ENCODE measurements at places on chromosomes 4 and X.

DNA sequence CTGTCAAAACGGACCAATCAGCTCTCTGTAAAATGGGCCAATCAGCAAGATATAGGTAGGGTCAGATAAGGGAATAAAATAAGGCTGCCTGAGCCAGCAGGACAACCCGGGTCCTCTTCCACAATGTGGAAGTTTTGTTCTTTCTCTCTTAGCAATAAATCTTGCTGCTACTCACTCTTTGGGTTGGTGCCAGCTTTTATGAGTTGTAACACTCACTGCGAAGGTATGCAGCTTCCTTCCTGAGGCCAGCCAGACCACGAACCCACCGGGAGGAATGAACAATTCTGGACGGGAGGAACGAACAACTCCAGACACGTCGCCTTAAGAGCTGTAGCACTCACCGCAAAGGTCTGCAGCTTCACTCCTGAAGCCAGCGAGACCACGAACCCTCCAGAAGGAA is 287.8 kb downstream of the RAPGEF2 start:
- no peak for DNase-seq

GRCh38 chr4:1646690-1647089 is 37.4 kb downstream of the FAM53A start:
- no peak for DNase-seq

DNA sequence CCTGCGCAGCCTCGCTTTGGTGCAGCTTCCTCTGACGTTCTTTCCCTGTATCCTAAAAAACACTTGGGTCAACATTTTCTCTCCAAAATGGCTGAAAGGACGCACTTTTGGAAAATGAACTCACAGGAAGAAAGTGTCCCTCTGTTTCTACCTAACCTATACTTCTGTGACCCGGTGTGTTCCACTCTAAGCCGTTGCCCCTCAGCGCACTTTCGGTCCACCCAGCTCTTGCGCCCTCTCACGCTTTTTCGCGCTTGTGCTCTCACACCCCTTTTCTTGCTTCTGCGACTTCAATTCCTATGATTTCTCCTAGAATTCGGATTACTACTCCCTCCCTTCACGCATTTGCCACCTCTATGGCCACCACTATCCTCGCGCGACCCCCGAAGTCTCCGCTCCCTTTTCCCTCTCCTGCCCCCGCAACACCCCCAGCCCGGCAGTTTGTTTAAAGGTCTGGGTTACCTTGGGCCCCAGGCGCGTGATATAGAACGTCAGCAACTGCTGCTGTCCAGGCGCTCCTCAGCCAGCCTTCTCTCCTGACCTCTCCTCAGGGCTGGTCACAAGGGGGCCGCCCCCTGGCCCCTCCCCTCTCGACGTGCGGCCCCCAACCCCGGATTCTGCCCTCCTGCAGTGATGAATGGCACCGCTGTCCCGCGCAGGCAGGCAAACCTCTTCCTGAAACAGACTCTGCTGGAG is at the start of gene USP51:
Gene USP51 (minus strand): TSS at position 535 of the 696 bp plus-strand sequence. CDS start 909 bp downstream, outside the sequence.
- no peak for DNase-seq

DNA sequence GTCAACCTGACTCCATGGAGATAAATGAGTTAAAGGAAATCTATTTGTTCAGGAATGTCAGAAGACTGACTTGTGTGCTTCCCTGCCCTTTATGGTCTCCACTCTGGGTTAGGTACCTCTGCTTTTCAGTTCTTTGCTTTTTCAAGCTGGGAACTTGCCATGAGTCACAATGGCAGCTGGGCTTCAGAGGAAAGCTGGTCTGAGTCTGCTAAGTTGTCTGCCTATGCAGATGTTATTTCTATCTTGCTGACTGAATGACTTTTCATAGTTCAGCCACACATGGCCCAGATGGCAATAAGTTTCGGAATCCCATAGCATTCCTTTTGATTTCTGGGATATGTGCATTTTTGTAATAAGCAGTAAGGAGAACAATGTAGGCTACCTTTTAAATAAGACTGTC is 337.9 kb upstream of the FGF13 start:
- DNase-seq: no peak

- DNase-seq: no peak
These were observed 67.0 kb downstream of the DDX53 start for GRCh38 chrX:23066588-23067281.

- no peak for DNase-seq
These were observed 42.7 kb downstream of the LHFPL1 start for GRCh38 chrX:112636951-112637581.

- no peak for DNase-seq
These were observed 407.1 kb upstream of the FRG1 start for GRCh38 chr4:189533603-189534002.

DNA sequence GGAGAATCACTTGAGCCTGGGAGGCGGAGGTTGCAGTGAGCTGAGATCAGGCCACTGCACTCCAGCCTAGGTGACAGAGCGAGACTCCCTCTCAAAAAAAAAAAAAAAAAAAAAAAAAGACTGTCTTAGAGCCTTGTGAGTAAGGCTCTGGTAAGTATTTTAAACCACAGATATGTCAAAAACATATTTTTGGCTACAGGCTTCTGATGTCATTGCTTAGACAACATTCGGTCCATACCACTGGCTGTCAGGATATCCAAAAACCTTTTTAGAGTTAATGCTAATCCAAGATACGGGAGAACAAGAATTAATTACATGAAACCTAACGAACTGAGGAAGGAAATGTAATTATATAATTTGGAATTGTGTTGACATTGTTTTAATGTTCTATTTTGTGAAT is 999.5 kb upstream of the PABPC4L start:
- DNase-seq: no peak

DNA sequence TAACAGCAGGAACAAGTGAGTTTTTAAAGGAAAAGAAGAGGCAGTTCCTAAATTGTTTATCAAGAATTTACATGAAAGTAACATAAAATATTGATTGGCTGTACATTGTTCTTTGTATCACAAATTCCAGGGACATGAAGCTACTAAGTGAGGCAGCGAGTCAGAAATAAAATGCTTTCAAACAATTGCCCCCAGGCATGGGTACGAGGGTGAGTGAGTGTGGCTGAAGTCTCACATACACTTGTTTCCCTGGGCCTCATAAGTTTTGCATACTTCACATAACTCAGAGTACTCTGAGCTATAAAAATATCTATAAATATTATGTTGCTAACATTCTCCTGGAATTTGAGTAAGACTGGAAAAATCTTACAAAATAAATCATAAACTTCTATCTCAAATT is 511.6 kb upstream of the PRKX start:
- DNase-seq: no peak

GRCh38 chr4:74158466-74159142 is 686 bp downstream of the MTHFD2L start:
- no peak for DNase-seq

- no peak for DNase-seq
These were observed 103.6 kb upstream of the ADGRG2 start for GRCh38 chrX:19225909-19226308.

- DNase-seq: no peak
These were observed 10.4 kb upstream of the NUDT6 start for GRCh38 chr4:122932763-122933162.

GRCh38 chrX:73577361-73577760 is 14.4 kb downstream of the CHIC1 start:
- DNase-seq: no peak

DNA sequence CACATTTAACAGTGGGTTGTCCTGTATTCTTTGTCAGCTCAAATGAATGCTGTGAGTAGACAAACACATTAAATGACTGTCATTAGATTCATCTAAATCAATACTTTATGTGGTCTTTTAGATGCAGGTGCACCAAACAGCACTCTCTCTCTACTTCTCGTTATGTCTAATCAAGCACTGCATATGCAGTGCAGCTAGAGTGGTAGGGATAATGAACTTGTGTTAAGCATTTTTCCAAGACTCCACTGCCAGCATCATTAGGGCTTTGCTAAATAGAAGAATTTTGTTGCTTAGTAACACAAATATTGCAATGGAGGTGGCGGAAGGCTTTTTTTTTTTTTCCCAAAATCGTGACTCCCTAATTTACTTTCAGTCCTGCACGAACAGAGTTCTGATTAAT is 447.0 kb upstream of the GALNT7 start:
- no peak for DNase-seq

GRCh38 chr4:31998807-31999206 is 1278.6 kb downstream of the PCDH7 start:
- no peak for DNase-seq

DNA sequence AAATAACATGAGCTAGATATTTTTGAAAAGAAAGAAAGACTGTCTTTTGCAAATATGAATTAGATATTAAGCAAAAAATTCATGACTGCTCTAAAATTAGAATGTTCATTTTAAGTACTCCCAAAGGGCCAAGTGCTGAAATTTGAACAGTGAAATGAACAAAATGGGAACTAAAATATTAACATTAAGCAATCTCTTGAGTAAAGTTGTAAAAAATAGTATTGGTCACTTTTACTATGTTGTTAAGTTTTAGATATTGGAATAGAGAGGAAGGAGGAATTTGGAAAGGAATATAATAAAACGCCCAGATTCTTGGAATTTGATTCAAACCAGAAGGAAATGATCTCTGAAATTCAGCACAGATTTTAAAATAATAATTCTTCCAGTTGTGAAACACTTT is 125.9 kb upstream of the ANK2 start:
- DNase-seq: no peak

DNA sequence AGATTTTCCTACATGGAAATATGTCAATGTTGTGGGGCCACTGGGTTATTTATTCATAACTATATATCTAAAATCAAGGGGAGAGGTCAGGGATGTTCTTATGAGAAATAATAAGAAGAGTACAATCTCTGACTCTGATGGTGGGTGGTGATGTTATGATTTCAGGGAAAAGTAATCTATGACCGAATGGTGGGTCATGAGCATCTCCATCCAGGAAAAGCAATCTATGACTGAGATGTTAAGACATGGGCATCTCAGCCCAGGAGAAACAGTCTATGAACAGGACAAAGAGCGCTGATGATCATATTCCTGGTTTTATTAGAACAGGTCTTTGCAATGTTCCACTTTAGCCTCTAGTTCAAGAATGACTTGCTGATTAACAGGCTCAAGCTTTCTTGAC is 137.1 kb downstream of the ARSF start:
- no peak for DNase-seq

DNA sequence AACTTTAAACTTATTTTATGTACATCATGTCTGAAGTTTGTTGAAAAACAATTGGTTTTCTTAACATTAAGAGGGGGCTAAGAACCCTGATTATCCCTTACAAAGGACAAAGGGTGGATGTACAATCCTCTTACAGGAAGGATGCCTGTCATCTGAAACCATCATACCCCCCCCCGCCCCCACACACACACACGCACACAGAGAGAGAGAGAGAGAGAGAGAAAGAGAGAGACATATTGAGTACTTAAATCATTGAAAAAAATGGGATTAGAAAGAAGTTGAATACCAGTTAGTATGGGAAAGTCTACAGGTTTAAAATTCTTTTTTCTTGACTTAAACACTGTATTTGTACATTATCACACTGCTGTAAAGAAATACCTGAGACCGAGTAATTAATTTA is 10.9 kb upstream of the PGM2 start:
- no peak for DNase-seq

DNA sequence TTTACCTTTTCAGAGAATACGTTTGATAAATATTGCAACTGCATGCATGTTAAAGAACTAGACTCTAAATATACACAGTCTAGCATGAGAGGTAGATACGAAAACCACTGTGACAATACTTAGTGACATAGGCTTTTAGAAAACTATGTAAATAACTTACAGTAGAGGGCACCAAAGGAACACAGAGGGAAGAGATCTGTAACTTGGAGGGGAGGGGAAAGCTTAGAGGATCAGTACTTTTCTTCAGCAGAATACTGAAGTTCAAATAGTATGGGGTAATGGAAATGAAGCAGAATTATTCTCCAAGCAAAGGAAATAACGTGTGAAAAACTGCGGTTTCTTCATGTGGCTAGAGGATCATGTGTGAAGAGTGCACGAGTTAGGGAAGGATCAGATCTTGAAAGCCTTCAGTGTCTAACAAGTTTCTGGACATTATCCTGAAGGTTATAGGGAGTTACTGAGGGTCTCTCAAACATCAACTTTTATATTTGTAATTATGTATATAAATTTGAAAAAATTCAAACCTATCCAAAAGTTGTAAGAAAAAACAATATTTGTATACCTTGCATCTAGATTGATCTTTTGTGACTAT is 264.3 kb downstream of the NPFFR2 start:
- DNase-seq: no peak

DNA sequence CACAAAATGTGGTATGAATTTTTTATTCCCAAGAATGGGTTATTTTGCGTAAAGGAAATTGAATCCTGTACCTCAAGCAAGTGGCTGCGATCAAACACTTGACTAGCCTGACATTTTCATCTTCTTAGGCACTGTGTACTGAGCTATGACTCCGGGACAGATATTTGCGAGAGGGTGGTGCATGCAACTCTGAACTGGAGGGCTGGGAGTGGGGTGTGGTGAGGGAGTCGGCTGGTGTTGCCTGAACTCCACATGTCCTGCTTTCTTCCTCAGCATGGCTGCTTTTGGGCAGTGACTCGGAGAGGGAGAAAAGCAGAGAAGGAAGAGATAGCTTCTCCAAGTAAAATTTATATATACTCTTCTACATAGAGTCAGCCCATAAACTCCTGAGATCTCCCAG is 68.5 kb upstream of the GATB start:
- no peak for DNase-seq

GRCh38 chrX:21974011-21974385 is 33.5 kb downstream of the SMS start:
- no peak for DNase-seq

- no peak for DNase-seq
These were observed 3.1 kb upstream of the ELOVL6 start for GRCh38 chr4:110201502-110201901.

- DNase-seq: no peak
These were observed 13.5 kb downstream of the ASB11 start for GRCh38 chrX:15301924-15302323.

DNA sequence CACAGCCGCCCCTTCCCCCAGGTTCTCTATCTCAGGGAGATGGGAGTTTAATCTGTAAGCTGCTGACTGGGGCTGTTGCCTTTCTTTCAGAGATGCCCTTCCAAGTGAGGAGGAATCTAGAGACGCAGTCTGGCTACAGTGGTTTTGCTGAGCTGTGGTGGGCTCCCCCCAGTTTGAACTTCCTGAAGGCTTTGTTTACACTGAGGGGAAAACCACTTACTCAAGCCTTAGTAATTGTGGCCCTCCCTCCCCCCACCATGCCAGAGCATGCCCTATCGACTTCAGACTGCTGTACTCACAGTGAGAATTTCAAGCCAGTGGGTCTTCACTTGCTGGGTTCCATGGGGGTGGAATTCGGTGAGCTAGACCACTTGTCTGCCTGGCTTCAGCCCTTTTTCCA is 131.3 kb downstream of the FAAH2 start:
- DNase-seq: no peak

DNA sequence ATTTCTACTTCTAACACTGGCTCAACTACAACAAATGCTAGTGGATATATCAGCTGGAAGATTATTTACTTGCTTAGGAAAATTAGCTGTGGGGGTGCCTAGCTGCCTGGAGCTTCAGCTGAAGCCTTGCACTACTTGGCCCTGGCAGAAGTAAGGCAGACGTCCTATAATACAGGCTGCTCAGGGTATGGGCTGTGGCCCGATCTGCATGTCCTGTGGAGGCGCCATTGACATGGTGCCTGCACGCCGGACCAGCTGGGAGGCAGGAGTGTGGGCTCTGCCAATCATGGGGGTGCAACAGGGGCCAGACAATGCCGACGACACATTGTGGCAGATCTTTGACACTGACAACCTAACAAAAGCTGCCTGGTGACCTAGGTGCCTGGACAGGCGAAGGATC is 31.6 kb upstream of the UCP1 start:
- DNase-seq: no peak
